ENCODE measurements at places on chromosomes 2 and 18.
A peak's percentile ranks its signal among the peaks of the same experiment; 100 is the strongest.

DNA sequence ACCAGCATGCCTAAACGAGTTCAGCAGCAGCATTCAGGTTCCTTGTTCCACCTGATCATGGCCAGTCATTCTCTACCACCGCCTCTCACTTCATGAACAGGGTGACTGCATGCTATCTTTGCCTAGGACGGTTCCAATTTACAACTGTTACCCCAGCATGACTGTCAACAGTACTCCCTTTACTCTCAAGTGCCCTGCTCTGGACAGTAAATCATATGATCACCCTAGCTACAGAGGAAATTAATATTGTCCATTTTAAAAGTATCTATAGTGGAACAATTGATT lies 25.7 kb downstream of the MGAT4A start:
- DNase-seq, result no peak

- no peak for DNase-seq
Observed at GRCh38 chr2:226658555-226658954, 141.1 kb downstream of the IRS1 start.

- no peak for DNase-seq
Observed at GRCh38 chr18:24983566-24984139, 368.3 kb downstream of the ZNF521 start.

GRCh38 chr2:151334082-151334815 lies 23.1 kb upstream of the TNFAIP6 start:
- no peak for DNase-seq

GRCh38 chr2:65057391-65058052 lies 1.3 kb downstream of the CEP68 start:
- peak; percentile 25 for DNase-seq

GRCh38 chr2:20281876-20282275 lies 56.9 kb upstream of the SDC1 start:
- no peak for DNase-seq

GRCh38 chr2:45241061-45241561 lies 231.9 kb upstream of the SIX2 start:
- no peak for DNase-seq

DNA sequence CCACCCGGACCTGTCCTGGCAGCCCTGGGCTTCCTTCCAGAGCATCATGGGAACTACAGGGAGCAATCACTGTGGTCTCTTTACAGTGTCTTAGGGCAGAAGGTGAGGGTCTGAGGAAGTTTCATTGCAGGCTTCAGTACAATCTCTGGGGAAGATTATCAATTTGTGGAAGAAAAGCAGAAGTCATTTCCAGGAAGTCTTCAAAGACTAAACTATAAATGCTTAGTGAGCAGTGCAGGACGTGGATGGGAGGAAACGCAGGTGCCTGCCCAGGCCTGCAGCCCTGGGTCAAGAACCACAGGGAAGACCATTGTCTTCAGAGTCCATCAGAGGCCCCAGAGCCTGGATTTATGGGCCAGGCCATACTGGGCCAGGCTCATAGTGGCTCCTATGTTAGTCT lies 54.3 kb downstream of the INO80C start:
- DNase-seq, result no peak

- no peak for DNase-seq
Observed at GRCh38 chr2:103174711-103175110, 412.9 kb downstream of the TMEM182 start.

- peak; percentile 48 for DNase-seq
Observed at GRCh38 chr2:196131949-196132925, 39.1 kb downstream of the STK17B start.

DNA sequence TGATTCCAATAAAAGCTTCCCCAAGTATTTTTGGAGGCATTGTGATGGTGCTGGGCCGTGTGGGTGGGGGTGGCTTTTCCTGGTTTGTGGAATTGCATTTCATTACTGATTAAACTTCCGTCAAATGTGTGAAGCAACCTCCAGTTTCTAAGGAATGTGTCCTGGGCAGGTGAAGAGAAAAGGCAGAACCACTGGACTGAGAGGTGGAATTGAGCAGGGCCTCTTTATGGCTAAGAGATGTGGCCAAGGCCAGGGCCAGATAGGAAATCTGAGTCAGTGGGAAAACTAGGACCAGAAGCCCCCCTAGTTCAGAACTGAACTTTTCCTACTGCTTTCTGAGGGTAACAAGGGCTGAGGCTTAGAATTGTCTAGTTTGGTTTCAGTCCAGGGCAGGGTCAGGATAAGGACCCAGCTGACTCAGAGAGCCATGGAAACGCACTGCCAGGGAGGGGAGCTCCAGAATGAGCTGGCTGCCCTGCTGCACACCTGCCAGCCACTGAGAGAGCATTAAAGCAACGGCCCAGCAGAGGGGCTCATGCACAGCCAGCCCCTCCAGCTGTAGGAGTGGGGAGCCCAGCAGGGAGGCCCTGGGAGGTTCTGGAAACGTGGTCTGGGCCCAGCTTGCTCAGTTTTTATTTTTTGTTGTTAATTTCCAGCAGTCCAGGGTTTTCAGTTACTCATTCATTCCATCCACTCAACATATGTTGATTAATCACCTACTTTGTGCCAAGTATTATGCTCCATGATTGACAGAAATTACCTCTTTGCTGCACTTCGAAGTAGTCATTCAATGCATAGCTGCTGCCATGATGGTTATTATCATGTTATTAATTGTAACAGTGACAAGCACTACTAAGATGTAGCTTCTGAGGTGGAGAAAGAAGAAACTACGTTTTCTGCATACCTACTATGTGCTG lies 156.1 kb downstream of the MSH2 start:
- DNase-seq, result no peak

GRCh38 chr2:31322371-31322770 lies 88.4 kb downstream of the EHD3 start:
- no peak for DNase-seq

GRCh38 chr2:239869272-239870155 lies 155.6 kb downstream of the NDUFA10 start:
- DNase-seq, result no peak

DNA sequence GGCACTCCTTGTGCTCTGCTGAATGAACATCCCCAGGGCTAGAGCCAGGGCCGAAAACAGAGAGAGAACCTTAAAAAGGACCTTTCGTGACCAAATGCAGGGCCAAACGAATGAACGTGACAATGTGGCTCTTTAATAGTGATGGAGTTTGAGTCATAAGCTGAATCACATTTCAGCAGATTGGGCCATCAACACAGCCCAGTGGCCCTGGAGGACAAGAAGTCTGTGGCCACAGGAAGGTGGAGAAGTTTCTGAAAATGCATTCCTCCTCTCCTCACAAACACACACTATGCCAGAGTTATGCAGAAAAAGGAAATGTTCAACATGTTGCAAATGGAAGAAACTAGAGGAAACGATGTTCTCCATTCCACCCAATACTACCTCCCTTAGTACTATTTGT lies 415.8 kb downstream of the HRH4 start:
- DNase-seq, result no peak

DNA sequence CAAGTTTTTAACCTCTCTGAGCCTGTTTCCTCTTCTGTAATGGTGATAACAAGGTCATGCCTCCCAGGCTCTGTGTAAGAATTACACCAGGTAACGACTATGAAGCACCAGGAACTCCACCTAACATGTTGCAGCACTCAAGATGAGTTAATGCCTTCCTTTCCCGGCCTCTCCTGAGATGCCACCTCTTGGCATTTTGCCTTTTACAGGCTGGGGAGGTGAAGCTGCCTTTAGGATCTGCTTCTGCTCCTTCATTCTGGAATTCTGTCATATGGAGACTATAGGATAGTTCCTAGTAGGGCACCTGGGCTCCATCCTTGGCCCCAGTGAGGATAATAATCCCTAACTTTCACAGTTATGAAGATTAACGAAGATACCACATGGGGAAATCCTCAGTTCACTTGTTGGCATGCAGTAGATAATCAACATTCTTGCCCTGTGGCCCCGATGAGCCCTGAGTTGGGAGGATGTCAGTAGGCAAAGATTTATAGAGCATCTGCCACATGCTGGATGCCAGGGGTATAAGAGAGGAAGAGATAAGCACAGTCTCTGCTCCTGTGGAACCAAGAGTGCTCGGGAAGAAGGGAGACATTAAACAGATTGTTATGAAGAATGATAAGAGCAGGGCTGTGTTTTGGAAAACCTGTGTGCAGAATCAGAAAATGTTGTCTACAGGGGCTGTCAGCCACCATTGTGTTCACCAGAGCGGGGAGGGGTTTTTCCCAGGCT lies 43.9 kb upstream of the KCNF1 start:
- DNase-seq, result no peak

GRCh38 chr2:100702438-100703109 lies 117.4 kb upstream of the NPAS2 start:
- DNase-seq, result no peak

DNA sequence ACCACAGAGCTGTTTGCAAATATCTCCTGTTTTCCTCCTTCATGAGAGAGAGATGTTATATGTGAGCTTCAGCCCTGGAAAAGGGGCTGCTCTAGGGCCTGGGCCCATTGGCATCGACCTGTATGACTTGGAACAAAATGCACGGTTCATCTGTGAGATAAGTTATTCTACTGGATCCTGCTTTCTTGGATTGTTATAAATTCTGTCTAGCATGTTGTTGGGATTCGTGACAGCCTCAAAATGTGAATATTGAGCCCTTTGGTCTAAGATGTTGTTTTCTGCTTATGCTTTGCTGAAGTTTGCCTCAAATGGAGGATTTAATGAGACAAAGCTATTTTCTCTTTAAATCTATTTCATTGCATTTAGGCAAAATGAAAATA lies 372.9 kb downstream of the EN1 start:
- DNase-seq, result no peak
